Omental fat pad (tissue), 4 donors: ENCODE measurements at places on chromosomes 3 and 15.

- DNase-seq = no peak
Observed at GRCh38 chr15:59814409-59814808, 125.3 kb upstream of the BNIP2 start.

DNA sequence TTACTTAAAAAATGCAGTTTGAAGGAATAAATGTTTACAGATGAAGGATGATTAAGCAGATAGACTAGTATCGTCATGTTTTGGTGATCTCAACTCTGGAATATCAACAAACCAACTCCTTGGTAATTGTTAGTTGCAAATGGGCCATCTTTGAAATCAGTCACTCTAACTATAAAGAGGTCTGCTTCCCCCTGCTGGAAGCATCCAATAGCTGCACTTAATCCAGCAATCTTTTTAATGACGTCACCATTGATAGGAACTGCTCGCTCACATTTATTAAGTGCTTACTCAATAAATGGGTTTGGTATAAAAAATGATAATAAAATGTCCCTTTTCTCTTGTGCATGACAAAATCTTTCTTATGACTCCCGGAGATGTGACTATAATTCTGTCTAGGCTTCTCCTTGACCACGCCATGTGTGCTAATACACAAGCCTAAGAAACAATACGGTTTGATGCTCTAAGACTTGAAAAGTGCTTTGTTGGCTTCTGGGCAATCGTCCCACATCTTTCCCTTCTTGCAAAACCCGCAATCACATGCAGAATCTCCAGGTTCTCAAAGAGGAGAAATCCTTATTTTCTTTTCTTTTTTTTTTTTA, 227.6 kb upstream of the POU1F1 start:
- no peak for DNase-seq

GRCh38 chr3:172087602-172088580, 48.5 kb downstream of the FNDC3B start:
- DNase-seq = no peak

GRCh38 chr3:13141991-13142412, 68.8 kb upstream of the IQSEC1 start:
- no peak for DNase-seq

GRCh38 chr3:97009427-97010019, 195.1 kb downstream of the EPHA6 start:
- DNase-seq = no peak

DNA sequence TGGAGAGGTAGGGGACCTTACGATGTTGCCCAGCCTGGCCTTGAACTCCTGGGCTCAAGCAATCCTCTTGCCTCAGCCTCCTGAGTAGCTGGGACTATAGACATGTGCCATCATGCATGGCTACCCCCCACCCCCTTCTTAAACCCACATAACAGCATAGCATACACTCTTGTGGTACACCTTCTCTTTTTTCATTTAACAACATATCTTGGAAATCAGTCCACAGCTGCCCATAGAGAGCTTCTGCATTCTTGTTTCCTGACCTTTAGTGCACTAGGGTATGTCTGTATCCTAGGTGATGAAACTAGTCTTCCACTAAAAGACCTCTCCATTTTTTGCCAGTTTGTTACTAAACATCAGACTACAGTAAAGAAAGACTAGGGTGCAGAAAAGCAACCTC, 33.0 kb downstream of the SLC28A1 start:
- DNase-seq = no peak

GRCh38 chr3:133478624-133479023, 78.8 kb downstream of the BFSP2 start:
- no peak for DNase-seq

GRCh38 chr15:72229947-72230196, 1.1 kb downstream of the PKM start:
- DNase-seq = no peak

DNA sequence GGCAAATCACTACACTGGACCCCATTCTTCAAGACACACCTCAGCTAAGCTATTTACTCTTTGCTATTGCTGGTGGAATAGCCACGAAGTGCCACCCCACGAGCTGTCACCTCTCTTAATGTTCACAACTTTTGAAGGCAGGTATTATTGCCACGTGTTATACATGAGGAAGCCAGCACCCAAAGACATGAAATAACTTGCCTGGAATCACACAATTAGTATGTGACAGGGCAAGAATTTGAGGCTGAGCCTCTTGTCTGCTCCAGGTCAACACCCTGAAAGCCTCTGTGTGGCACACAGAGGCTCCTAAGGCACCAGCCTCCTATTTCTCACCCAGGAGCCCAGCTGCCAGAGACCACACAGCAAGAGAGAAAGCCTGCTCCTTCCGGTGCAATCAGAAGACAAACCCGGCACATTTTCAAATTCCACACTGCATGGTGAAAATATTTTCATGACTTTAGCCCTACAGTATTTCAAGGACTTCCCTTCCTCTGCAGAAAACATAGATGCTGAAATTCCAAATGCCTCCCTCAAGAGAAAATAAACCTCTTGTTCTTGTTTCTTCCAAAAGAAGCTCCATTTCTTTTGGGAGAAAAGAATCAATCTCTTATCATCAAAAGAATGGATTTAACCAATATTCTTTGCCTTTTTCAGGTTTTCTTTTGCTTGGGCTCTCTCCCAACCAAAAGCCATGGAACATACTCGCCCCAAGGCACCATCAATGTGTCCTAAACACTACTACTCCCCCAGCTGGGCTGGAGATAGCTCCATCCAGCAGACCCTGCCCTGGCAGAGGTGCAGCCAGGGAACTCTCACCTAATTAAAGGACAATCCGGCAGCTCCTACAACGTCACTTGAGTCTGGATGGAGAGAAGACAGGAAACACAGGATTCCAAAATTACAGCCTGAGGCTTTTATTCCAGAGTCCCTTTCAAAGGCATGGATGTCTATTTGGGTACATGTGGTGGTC, 84.7 kb upstream of the THBS1 start:
- DNase-seq = no peak

DNA sequence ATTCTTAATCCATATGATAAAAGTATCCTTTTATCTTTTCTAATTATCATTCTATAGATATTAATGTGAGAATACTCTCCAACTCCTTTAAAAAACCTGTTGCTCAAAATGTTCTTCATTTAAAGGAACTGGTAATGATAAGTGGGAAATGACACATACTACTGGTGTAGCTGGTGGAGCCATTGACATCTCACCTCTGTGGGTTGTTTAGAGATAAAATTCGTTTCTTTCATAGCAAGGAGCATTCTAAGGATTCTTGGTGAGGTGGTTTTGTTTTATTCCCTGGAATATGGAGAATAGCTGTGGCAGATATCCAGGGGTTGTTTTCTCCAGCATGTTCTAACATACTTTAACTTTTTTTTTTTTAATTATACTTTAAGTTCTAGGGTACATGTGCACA, 299.8 kb upstream of the THBS1 start:
- DNase-seq = no peak

DNA sequence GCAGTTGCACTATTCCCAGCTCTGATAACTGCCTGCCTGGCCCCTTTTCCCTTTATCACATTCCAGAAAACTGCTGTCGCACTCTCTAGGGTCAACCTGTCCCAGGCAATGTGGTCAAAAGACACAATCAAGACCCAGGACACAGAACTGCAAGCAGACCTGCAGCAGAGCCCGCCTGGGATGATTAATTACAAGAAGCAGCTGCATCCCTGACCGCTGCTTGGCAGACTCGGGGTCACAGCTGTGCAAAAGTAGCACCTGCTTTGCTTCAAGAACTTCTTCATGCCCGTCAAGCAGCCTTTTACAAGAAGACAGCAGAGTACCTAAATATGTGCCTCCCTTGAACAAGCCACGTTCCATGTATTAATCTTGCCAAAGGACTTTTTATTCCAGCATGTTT, 120.0 kb upstream of the ST8SIA2 start:
- DNase-seq = no peak

- DNase-seq = no peak
Observed at GRCh38 chr3:20288050-20288449, 102.0 kb upstream of the SGO1 start.

DNA sequence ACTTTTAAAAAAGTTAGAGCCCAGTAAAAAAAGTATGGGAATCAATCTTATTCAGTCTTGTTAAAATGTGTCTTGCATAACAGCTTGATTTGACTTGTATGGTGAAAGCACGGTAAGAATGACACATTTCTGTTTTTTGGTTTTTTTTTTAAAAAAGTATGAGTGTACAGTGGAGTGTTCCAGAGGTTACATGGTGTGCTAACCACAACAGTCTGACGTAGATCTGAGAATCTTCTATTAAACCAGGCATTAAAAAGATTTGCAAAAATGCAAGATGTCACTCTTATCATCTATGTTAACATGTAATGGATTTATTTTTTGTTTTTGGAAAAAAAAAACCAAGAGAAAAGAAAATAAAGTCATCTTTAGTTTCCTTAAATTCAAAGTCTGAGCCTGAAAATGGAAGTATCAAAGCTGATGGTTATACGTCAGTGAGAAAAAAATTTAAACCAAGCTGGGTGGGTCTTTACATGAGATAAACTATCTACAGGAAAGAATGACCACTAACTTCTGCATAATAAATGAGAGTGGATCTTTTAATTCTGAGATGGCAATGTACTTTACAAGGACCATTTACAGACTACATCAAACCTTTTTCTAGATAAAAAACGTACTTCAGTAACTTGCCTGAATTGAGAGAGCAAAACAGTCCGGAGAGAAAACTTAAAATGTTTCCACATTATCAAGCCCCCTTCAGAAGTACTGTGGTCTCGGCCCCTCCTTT, 1.6 kb downstream of the GABPB1 start:
- no peak for DNase-seq

DNA sequence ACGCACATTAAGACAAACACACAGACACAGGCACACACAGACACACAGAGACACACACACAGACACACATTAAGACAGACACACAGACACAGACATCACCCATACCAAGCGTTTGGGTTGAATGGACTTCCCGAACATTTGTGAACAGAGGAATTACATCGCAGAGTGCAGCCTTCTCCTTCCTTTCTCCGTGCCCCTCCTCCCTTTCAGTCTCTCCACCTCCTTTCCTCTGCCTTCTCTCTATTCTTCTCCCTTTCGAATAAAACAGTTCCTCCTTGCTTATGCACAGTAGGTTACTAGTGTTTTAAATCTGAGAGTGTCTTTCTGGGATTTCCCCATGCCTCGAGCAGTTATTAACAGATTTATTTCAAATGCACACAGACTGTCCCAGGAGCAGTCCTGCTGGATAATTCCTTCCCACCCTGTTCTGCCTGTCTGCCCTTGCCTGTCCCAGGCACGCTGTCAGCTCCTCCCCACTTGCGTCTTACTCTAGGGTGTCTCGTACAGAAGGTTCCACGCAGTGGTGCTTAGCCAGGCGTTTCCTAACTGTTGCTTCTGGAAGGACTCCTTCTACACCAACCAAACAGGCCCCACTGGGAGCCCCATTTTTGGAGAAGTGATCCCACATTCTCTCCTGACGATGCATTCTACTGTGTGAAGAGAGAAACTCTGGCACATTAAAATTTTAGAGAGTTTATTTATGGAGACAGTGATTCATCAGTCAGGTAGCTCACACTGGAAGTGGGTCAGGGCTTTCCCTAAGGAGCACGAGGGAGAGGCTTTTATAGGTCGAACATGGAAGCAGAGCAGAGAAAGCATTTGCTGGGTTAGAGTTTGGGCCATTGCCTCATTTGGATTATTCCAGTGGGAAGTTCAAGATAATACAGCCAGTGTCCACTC, 163.8 kb downstream of the SV2B start:
- DNase-seq = no peak

GRCh38 chr3:128674161-128674784, 23.7 kb upstream of the RPN1 start:
- no peak for DNase-seq

DNA sequence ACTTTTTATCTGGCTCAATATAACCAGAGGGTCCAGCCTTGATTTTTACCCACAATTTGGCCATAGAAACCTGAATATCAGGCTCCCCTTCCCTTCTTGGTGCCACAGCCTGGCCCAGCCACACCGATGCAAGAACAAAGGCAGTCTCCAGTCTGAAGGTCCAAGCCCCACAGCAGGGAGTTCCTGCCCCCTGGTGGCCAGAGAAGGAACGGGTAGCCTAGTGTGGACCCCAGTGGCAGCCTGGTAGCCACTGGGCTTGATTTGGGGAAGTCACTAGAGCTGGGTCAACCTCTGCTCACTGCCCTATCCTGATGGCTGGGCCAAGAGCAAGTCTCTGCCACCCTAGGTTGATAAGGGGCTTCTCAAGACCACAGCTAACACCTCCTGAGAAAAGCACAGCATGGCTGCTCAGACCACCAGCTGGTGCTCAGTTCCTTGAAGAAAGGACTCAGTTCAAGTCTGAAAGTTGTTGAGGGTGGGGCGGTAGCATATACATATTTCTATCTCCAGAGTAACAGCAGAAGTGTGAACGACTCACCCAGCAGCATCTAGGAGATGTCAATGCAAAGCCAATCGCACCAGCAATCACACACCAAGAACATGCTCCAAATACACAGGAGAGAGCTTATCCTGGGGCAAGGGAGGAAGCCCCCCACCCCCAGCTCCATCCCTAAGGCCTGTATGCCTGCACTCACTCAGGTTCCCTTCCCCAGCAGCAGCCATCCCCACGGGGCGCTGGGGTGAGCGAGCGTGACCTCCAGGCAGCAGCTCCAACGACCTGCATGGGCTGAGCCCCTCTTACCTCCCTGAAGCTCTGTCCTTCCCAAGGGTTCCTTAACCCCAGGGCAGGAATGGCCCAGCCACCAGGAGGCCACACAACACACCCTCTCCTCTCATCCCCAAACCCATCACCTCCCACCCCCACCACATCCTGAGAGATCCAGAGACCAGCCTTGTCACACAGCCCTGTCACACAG, 7.6 kb downstream of the PFKFB4 start:
- peak; percentile 94 for DNase-seq

DNA sequence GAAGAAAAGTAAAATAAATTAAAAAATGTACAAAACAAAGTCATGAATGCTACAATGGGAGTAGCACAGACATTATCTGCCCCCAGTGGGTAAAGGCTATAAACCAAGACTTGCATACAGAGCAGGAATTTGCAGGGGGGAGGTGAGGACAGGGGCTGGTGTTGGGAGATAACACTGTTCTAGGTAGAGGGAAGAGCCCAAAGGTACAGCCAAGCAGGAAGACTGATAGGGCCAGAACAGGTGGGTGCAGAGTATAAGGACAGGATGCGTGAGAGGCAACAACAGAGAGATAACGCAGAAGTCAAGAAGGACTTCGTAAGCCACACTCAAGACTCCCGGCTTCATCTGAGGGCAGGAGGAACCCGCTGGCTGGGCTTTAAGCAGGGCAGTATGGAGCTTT, 146.5 kb downstream of the CTNNB1 start:
- no peak for DNase-seq

GRCh38 chr15:93372865-93373223, 283.8 kb upstream of the RGMA start:
- DNase-seq = no peak
